Urinary bladder (tissue), 4 donors: ENCODE measurements at places on chromosomes 1 and 21. TPM values are rescaled to one million over a fixed set of nuclear protein-coding genes. Genes with fewer than 3 reads are reported as not detected.

SLC45A1 gene
- total RNA-seq, result 1.6 TPM

WNT3A gene
- not detected for total RNA-seq

SIPA1L2 gene
- 50.8 TPM for total RNA-seq

SLC39A1 gene
- 42.6 TPM for total RNA-seq

C1orf174 gene
- 24.5 TPM for total RNA-seq

MYOC gene
- total RNA-seq, result 1.4 TPM

ASCL5 gene
- not detected for total RNA-seq

PCSK9 gene
- 2.9 TPM for total RNA-seq

OR2T29 gene
- not detected for total RNA-seq

ARV1 gene
- 19.7 TPM for total RNA-seq

CD5L gene
- not detected for total RNA-seq
